ENCODE measurements at places on chromosomes 6 and 20.
A peak's percentile ranks its signal among the peaks of the same experiment; 100 is the strongest.

DNA sequence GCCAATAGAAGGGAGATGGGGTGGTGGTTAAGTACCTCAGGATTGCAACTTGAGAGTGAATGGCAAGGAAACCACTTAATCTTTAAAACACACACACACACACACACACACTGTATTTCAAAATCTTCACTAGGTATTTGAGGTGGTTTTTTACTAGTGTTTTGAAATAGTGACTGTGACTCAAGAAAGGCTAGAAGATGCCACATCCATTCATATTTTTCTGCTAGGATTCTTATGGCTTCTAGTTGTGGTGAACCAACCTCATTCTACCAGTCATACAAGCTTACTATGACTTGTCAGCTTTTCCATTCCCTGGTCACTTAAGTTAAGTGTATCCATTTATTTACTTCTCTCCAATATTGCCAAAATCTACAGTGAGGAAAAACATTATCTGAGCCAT is 519.4 kb upstream of the JAG1 start:
- DNase-seq, result no peak

- DNase-seq, result peak; percentile 47
These were observed 81.0 kb downstream of the TMEM170B start for GRCh38 chr6:11618533-11618932.

DNA sequence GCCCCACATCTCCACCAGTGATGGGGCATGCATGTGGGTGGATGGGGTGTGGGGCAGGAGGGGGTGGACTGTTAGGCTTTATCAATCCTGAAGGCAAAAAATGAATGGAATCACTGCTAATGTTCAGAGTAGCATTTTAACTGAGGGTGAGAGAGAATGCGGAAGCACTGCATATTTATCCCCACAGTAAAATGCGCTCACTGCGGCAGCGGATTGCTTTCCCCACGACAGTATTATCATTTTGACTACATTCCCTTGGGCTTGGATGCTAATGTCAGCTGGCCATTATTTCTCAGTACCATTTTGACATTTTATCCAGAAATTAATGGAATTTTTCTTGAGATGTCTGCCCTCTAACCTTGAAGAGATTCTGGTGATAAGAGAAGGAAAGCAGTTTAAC is 13.4 kb downstream of the ALDH8A1 start:
- DNase-seq, result no peak

- DNase-seq, result no peak
These were observed 67.7 kb upstream of the PTPN1 start for GRCh38 chr20:50442512-50442911.

- no peak for DNase-seq
These were observed 22.2 kb downstream of the FKBP1A start for GRCh38 chr20:1370548-1371110.

DNA sequence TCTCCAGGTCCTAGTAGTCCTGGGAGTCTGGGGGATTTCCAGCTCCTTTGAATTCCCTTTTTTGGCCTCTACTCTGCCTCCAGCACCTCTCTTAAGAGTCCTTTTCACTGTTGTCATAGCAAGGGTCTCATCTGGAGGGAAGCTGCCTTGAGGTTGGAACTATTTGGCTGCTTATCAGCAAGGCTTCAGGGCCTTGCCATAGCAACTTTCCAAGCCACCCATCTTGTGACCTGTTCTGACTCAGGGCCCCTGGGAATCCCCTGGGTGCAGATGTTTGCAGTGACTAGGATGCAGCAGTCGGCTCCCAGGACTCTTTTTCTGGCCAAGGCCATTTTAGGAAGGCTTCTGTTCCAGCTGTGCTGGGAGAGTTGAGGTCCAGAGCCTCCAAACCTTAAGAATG is 12.4 kb downstream of the PKIG start:
- DNase-seq, result no peak

- DNase-seq, result no peak
These were observed 43.7 kb downstream of the TOP1 start for GRCh38 chr20:41072190-41072863.

GRCh38 chr6:137106183-137106582 is 61.4 kb upstream of the IL20RA start:
- DNase-seq, result no peak

- DNase-seq, result no peak
These were observed 15.7 kb downstream of the PANK2 start for GRCh38 chr20:3904857-3905256.

- peak; percentile 51 for DNase-seq
These were observed 92.3 kb upstream of the ELOVL5 start for GRCh38 chr6:53441035-53441493.

GRCh38 chr20:45905505-45906079 is 6.4 kb downstream of the PLTP start:
- no peak for DNase-seq

GRCh38 chr6:169853196-169854082 is 102.0 kb downstream of the ERMARD start:
- DNase-seq, result no peak

DNA sequence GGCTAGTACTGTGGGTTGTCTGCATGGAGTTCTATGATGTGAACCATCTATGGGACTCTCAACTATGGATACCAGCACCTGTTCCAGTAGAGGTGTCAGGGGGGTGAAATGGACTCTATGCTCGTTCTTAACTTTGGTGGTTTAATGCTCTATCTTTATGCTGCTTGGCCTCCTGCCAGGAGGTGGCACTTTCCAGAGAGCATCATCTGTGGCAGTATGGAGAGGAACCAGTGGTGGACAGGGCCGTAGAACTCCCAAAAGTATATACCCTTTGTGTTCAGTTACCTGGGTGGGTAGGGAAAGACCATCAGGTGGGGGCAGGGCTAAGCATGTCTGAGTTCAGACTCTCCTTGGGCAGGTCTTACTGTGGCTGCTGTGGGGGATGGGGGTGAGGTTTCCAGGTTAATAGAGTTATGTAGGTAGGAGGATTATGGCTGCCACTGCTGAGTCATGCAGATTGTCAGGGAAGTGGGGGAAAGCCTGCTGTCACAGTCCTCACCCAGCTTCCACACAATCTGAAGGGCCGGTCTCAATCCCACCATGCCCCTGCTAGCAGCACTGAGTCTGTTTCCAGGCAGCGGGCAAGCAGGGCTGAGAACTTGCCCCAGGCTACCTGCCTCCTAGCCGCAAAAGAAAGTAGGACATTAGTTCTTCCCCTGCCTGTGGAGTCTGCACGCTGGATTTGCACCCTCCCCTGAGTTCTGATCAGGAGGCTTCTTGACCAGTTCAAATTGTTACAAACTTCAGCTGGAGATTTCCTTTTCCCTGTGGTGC is 284.0 kb downstream of the KCNQ5 start:
- DNase-seq, result peak; percentile 91

DNA sequence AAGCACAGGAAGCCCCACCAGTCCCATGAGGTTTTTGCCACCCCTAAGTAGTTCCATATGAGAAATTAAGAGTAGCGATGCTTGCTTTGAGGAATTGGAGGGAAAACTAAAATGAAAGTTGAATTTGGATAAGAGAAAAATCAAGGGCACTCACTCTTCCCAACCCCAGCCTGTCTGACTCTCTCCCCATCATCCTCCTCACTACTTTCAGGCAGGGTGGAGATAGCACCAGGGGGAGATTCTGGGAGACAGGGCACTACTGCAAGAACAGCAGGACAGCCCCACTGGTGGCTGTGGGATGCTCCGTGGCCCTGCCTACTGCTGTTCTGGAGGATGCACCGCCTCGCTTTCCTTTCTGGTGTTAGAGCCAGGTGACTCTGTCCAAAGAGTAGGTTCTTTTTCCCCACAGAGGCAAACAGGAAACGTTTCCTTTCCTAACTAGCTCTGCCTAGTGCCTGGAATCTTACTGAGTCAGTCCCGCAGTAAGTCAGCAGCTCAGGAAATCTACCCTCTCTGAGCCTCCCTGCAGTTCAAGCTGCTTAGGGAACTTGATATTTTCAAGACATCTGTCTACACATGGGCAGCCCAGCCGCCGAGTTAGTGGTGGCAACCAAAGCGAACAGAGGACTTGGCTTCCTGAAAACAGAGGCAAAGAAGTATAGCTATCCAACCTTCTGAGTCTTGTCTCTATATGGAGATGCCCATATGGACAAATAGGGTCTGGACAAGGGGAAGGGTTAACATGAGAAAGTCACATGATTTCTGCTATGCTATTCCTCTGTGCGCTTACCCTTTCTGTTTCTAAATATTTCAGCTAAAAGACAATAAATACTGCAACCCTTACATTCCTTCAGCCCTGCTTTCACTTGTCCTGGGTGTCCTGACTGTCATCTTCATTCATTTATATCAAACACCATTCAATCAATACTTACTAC is 11.4 kb downstream of the HLA-E start:
- peak; percentile 63 for DNase-seq

All from NCI-H82 (cell line).